ENCODE measurements at places on chromosomes 11 and 22.

DNA sequence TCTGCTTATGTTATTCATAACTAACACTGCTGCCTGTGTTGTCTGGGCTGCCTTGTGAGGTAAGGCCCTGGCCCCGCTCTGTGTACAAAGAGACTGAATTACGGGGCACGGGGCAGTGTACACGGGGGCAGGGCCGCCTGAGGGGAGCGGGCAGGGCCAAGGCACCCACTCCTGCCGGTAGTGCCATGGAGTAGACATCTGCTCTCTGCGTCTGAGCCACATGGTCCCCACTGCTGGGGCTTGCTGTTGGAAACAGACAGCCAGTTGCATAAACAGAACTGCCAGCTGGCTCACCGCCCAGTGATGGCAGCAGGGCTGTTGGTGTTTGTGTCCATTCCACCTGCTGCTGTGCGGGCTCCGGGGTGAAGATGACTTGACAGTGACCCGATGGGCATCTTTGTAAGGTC is 19.8 kb downstream of the FAM118A start:
- DNase-seq, result peak; percentile 92

GRCh38 chr22:48600171-48600570 is 1227.5 kb downstream of the BRD1 start:
- DNase-seq, result no peak

DNA sequence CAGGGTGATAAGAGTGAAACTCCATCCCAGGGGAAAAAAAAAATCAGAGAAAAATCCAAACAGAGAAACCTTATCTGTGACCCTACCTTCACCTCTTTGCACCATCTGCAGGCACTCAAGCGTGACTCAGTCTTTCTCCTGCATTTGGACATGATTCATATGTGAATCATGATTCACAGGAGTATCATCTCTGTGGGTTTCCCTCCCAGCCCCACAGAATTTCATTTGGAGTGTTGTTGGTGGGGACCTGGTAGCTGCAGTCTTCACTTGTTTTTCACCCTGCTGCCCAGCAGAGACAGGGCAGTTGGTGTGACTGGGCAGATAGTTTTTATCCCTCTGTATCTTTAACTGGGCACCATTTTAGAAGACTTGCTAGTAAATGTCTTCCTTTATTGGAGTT is 75.7 kb downstream of the DEPDC5 start:
- peak; percentile 81 for DNase-seq

GRCh38 chr22:48198489-48199459 is 1436.3 kb downstream of the TBC1D22A start:
- no peak for DNase-seq

GRCh38 chr11:68541116-68541515 is 80.6 kb downstream of the PPP6R3 start:
- no peak for DNase-seq

DNA sequence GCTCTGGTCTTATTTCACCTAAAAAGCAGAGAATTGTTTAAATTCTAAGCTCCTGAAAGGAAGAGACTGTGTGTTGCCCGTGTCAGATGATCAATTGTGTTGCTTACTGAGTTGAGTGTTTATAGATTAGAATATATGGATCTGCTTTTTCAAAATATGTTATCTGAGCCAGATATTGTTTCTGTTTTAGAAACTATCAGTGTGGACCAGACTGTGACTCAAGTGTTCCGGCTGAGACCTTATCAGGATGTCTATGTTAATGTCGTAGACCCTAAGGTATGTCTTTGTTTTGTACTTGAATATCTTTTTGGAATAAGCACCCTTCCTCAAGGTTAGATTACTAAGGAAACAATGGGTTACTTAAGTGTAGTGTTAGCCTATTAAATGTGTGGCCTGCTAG is 11.0 kb downstream of the DEPDC5 start:
- no peak for DNase-seq

DNA sequence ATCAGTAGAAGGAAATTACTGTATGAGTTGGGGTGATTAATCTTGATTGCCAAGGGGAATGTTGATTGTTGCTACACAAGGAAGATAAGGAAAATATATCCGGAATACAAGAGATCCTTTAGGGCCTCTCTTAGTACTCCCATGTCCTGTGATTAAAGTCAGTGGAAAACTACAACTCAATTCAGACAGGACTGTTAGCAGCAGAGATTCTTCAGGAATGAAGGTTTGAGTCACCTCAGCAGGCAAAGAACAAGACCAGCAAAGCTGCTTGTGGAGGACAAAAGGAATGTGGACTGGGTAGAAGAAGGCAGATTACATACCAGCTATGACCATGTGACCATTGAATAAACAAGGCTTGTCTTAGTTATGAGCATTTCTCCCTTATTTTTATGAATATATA is 478.2 kb downstream of the BUD13 start:
- no peak for DNase-seq

DNA sequence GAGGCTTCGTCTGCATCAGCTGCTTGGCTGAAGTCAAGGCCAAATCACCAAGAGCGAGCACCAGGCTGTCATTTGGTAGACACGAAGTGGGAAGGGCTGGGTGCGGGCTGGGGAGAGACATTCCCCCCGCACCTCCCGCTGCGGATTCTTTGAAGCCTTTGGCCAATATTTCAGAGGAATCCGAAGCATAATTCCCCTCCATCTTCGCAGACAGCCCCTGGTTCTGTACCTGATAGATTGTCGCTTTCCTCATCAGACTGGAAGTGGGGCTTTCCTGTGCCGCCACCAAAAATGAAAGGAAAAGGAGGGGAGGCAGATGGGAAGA is 15.3 kb downstream of the BLID start:
- DNase-seq, result no peak

- no peak for DNase-seq
Measured at GRCh38 chr22:30227438-30228228, 18.9 kb downstream of the LIF start.

- DNase-seq, result peak; percentile 99
Measured at GRCh38 chr11:85647604-85648299, at the start of gene TMEM126A. Gene TMEM126A, plus strand, starts transcription at chr11:85647967. Its CDS starts 2,289 bp downstream, at chr11:85650256.

- DNase-seq, result no peak
Measured at GRCh38 chr11:88594274-88594950, 256.9 kb upstream of the CTSC start.

DNA sequence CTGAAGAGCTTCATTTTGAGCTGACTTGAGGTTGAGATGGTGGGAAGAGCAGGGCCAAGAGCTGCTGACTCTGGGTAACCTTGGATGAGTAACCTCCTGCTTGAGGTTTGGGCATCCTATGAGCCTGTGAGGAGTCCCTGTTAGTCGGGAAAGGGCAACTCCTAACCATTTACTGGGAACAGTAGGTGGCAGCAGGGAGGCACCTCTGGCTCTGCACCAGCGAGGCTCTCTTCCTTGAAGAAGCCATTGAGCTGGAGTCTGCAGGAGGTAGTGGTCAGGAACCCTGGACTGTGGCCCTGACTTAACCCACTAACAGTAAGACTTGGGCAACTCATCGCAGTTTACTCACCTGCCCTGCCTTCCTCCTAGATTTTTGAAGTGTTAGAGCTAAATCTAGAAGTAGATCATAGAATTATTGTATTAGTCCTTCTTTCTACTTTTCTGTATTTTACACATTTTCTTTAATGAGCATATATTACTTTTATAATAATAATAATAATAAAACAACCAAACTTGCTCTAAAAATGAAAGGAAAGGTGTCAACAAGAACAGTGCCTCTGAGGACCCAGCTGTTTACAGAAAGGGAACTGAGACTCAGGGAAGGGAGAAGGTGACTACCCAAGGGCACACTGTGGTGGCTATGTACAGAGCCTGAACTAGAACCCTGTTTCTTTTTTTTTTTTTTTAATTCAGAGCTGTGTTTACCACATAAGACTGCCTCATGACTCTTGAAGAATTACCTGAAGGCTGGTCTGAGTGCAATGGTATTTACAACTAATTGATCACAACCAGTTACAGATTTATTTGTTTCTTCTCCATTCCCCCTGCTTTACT is 47.5 kb downstream of the MEI1 start:
- DNase-seq, result peak; percentile 47

DNA sequence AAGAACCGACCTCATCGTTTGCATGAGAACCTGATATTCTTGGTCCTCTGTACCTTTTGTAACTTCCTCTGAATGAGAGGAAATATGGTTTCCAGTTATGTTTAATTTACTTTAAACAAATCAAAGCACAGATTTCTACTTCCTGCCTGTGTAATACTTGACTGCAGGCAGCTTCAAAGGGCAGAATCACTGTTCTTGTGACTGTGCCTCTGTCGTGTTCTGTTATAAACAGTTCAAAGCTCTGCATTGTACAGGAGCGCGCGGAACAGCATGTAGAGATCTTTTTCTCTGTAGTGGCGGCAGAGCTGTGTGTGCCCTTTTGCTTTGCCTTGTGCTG is 73.2 kb upstream of the CLDN5 start:
- no peak for DNase-seq

DNA sequence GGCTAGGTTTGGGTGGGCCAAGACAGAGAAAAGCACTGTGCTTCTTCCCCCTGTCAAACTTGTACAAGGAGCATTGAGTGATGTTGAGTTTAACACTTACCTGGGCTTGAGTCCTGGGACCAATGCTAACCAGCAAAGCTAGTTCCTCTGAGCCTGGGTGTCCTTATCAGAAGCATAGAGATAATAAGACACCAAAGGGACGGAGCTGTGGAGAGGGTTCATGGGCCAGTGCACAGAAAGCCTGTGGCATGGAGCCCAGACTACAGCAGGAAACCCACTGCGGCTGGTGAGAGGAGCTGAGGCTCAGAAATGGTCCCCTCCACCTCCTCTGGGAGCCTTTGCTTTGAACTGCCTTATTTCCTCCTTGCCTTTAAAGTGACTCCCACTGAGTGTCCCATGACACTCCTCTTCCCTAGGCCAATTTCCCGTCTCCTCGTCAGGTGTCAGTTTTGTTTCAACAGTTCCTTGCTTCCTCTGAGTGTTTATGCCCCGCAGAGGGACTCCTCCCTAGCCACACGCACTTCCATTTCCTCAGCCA is 9.4 kb downstream of the SLCO2B1 start:
- DNase-seq, result no peak

GRCh38 chr22:40237241-40237640 is 59.5 kb downstream of the TNRC6B start:
- DNase-seq, result no peak

GRCh38 chr11:116107229-116107628 is 603.0 kb upstream of the CADM1 start:
- DNase-seq, result no peak

GRCh38 chr22:17085277-17086181 is 729 bp downstream of the IL17RA start:
- no peak for DNase-seq

DNA sequence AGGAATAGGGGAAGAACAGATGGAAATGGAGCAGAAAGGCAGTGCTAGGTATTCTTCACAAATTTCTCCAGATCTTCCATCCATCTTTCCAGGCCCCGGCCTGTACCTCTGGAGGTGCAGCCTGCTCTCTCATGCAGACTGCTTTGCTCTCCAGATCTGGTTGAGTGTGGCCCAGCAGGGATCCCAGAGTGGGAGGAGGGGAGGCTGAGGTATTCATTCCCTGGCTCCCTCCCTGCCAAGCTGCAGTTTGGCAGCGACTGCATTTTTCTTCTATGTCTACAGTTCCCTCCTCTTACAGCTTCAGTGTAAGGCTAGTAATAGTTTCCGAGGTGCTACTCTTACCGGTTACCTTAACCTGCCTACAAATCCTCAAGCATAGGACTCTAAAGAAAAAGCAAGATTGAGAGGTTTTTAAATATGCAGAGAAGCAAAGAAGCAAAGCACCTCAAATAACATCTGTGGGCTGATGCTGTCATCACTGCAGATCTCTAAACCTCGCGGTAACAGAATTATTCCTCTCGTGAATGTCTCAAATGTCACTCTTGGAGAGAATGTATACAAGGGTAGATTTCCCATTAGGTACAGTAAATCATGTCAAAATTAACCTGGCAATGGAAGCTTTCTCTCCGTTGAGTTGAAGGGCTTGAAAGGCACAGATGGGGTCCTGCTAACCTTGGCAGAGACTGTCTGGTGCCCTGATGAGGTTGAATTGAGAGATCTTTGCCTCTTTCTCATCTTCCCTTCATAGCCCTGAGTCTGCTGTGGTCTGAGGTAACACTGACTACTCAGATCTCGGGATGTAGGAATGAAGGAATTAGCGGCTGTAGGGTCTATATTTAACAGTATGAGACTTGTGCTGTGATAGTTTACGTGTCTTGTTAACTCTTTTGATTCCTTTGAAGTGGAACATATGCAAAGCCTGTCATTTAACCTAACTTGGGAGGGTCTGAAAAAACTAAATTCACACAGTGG is 297.9 kb upstream of the C11orf87 start:
- DNase-seq, result peak; percentile 47

- no peak for DNase-seq
Measured at GRCh38 chr11:131870305-131870704, 499.9 kb downstream of the NTM start.

GRCh38 chr11:128468111-128468510 is 119.2 kb downstream of the ETS1 start:
- no peak for DNase-seq

GRCh38 chr11:119011476-119012053 is 6.6 kb downstream of the RPS25 start:
- no peak for DNase-seq

- DNase-seq, result no peak
Measured at GRCh38 chr11:35272391-35272902, 133.5 kb downstream of the CD44 start.

DNA sequence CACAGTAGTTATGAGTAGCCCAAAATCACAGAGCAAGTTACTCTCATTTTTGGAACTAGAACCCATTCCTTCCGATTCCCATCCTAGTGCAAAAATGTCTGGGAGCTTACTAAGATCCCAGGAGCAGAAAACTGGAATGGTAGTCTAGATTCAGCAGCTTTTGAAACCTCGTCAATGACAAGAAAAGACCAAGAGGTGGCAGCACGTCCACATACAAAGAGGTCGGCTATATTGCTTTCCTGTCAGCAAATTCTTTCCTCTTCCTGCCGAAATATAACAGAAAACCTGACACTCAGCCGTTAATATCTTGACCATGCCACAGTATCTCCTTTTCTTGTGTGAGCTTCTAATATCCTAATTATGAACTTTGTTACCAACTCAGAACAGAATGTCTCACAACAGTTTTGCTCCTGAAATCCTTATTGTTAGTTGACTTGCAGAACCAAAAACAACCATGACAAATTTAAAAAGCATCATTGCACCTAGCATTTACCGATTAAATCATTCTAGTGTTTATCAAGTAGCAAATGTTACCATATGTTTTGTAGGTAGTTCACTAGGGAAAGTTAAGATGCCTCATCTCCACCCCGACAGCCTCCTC is 92.8 kb upstream of the OR9G4 start:
- DNase-seq, result peak; percentile 42

- DNase-seq, result no peak
Measured at GRCh38 chr22:41531715-41532477, 12.4 kb downstream of the POLR3H start.

All from NCI-H2171 (cell line).